ENCODE measurements at places on chromosomes 16 and 17. TPM values are rescaled to one million over a fixed set of nuclear protein-coding genes. Genes with fewer than 3 reads are reported as not detected.

DNA sequence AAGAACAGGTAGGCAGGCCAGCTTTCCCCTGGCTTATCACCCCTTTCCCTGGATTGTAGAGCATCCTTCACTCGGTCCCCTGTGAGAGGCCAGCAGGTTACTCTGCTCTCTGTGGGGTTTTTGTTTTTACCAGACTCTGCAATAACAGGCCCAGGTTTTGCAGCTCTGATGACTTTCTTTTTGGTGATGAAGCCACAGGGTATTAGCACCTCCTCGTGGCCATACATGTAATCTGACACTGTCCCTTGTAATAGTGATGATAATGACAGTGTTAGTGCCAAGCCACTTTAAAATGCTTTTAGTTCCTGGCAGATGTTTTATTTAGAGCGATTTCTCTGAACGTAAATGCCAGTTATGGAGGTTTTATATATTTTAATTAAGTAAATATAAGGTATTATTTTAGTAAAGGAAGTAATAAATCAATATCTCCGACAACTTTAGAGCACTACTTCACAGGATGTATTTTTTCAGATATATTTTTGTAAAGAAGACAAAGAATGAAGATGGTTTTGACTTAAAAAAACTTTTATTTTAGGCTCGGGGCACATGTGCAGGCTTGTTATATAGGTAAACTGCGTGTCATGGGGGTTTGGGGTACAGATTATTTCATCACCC is 38.0 kb upstream of the CPHXL start:
- no peak overlapping the region for H3K27ac ChIP-seq
- no peaks in the 10 kb centered on the region for H3K36me3 ChIP-seq

DNA sequence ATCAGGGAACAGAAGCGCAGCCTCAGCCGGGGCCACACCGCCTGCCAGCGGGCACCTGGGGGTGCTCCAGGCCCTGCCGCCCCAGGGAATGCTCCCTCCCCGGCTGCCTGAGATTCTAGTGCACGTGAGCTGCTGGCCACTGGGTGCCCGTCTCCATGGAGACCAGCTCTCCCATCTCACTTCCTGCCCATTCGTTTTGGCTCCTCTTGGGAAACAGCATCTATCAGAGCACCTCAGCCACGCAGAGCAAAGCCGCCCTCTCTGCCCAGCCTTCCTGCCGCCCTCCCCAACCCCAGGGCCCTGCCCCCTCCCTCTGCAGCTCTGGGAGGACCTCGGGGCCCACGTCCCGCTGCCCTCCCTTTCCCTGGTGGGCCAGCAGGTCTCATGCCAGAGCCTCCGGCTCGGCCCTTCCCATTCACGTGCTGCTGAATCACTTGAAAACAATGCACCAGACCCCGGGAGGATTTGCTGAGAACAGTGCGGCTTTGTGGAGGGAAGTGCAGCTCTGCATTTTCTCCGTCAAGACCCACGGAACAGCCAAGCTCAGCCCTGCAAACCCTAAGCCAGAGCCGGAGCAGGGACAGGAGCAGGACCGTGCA is 19.4 kb downstream of the CEP295NL start:
- H3K27me3 ChIP-seq, result no peaks in the 10 kb centered on the region
- H3K4me1 ChIP-seq, result peaks cover 29% of the 10 kb centered on the region
- peaks cover 59% of the 10 kb centered on the region for H3K36me3 ChIP-seq
- DNase-seq, result peak; percentile 83
- H3K27ac ChIP-seq, result peak overlapping the region; percentile 92

DNA sequence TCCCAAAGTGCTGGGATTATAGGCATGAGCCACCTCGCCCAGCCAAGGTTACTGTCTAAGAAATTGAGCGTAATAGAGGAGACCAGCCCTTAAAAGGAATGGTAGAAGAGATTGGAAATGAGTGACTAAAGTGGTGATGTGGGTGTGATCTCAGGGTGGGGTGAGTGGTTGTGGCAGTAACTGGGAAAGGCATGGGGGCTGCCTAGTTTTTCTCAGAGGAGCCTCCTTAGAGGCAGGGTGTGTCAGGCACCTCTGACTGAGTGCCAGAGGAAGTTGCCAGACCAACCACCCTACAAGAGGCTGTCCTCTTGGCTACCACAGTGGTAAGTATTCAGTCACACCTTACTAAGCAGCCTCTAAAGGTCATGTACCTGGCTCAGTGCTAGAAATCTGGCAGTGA is 8.9 kb downstream of the DUS2 start:
- H3K27ac ChIP-seq, result peak overlapping the region; percentile 53
- H3K36me3 ChIP-seq, result peaks cover 9% of the 10 kb centered on the region
- no peaks in the 10 kb centered on the region for H3K27me3 ChIP-seq
- H3K4me3 ChIP-seq, result no peak overlapping the region
- peaks cover 17% of the 10 kb centered on the region for H3K4me1 ChIP-seq
- peak; percentile 48 for DNase-seq

GRCh38 chr16:72848759-72849664 is 198.9 kb downstream of the ZFHX3 start:
- H3K4me3 ChIP-seq, result peak overlapping the region; percentile 62
- peak overlapping the region; percentile 90 for H3K27ac ChIP-seq
- peak; percentile 94 for DNase-seq
- peaks cover 17% of the 10 kb centered on the region for H3K36me3 ChIP-seq
- no peaks in the 10 kb centered on the region for H3K27me3 ChIP-seq

C1QBP gene
- 124 TPM for total RNA-seq

TSPAN10 gene
- total RNA-seq, result 4.2 TPM

MSI2 gene
- 66.4 TPM for total RNA-seq

SLC16A13 gene
- total RNA-seq, result 10.4 TPM

CMTM2 gene
- total RNA-seq, result 0.95 TPM
